Suprapubic skin (tissue), 4 donors: ENCODE measurements at places on chromosomes 1 and 21. TPM values are rescaled to one million over a fixed set of nuclear protein-coding genes. Genes with fewer than 3 reads are reported as not detected.

Gene PRELP
- total RNA-seq: 6.4 TPM

GRCh38 chr1:116234429-116234828 is 123.2 kb downstream of the MAB21L3 start:
- DNase-seq: no peak

- DNase-seq: no peak
Observed at GRCh38 chr1:214688891-214689290, 85.9 kb downstream of the CENPF start.

DNA sequence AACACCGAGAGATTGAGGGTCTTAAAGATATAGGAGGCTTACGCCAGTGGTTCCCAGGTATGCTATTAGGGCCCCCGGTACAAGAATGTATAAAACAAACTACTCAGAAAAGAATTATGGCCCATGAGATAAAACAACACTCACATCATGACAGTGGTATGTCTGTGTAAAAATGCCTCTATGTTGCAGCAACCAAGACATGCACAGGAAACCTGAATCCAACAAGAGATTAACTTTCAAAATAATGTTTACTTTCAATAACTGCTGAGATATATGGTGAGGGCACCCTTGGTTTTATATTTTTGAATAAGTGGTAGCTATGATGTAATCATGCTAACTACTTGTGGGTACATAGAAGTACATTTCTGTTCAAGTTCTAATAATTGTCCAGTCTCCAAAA is 74.9 kb downstream of the PUM1 start:
- DNase-seq: no peak

- no peak for DNase-seq
Observed at GRCh38 chr1:234538062-234538731, 59.2 kb upstream of the TARBP1 start.

Gene EXOC8
- total RNA-seq: 32.6 TPM

DNA sequence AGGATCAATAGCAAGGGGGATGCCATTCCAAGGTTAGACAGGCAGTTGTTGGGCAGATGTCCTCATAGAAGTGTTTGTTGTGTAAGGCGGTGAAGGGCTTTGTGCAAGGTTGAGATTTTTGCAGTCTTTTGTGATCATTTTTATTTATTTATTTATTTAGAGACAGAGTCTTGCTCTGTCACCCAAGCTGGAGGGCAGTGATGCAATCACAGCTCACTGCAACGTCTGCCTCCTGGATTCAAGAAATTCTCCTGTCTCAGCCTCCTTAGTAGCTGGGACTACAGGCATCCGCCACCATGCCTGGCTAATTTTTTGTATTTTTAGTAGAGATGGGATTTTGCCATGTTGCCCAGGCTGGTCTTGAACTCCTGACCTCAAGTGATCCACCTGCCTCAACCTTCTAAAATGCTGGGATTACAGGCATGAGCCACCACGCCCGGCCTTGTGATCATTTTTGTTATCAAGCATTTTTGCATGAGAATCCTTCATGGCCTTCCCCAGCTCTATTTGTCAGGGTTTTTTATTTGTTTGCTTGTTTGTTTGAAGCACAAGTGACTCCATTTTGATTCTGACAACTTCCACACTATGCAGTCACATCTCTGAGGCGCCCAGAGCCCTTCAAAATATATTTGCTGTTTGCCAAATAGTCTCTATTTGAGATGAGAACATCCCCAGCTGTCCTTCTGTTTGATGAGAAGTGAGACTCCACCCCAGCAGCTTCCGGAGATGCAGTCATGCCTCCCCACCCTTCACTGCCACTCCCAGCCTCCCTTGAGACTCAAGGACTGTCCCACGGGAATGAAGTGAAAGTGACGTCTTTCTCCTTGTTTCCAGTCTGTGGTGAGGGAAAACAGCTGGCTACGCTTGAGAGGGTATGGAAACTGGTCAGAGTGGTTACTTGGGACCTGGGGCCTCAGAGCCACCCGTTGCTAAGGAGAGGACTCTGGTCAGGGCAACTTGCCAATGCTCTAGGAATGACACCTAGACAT is 38.0 kb downstream of the TMEM50B start:
- no peak for DNase-seq

GRCh38 chr1:211788626-211789025 is 41.9 kb downstream of the LPGAT1 start:
- DNase-seq: no peak

GRCh38 chr1:28200234-28200873 is 23.9 kb upstream of the PTAFR start:
- no peak for DNase-seq

Gene POFUT2
- 46.9 TPM for total RNA-seq

DNA sequence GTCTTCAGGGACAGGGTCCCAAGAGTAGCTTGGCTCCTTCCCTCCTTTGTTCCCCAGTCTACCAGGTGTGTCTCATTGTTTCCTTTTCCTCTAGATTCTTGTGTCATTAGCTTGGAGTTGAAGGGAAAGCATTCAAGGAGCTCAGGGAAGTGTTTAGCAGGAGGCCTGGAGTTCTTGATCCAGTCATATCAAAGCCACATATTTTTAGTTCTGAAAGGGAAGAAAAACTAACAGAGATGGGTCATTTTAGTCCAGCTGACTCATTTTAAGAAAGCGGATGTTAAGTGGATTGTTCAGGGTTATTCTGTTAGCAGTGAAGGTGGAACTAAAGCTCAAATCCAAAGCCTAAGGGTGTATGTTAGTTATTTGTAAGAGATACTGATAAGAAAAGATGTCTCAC is 721 bp downstream of the C1orf54 start:
- no peak for DNase-seq
